Stimulated activated naive CD8-positive, alpha-beta T cell treated with anti-CD3 and anti-CD28 coated beads, Interleukin-15, Interleukin-2, amounts not matched to agents 100 U/mL and 50 U/mL, for 24 hours (primary cell): ENCODE measurements at places on chromosomes 11 and 22.
A peak's percentile ranks its signal among the peaks of the same experiment; 100 is the strongest.

GRCh38 chr11:57214098-57214417 is 23.0 kb downstream of the APLNR start:
- DNase-seq = no peak

GRCh38 chr11:31834237-31834636 is 23.1 kb upstream of the PAX6 start:
- DNase-seq = no peak

- DNase-seq = no peak
These were observed 201.6 kb upstream of the B3GAT1 start for GRCh38 chr11:134613646-134614045.

GRCh38 chr22:39094717-39095389 is 2.2 kb upstream of the APOBEC3H start:
- no peak for DNase-seq

- no peak for DNase-seq
These were observed 39.9 kb downstream of the IGSF9B start for GRCh38 chr11:133916784-133917440.

- no peak for DNase-seq
These were observed 49.9 kb upstream of the THY1 start for GRCh38 chr11:119472856-119473222.

GRCh38 chr11:66020618-66021357 is 5.5 kb downstream of the CATSPER1 start:
- DNase-seq = no peak

DNA sequence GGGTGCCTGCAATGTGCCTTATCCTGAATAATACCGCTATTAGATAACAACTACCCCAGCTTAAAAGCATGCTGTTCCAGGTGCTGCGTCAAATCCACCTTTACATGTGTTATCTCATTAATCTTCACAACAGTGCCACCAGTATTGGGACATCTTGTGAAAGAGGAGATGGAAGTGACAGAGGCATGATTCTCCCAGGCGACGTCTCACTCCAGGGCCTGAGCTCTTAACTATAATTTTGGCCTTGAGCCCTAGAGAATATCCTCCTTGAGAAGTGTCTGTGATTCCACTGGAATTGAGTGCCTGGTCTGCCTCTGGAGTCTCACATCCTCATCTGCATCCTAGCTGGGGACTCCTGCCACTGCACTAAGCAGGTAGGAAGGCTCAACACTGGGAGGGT is 43.8 kb downstream of the RPL27A start:
- no peak for DNase-seq

DNA sequence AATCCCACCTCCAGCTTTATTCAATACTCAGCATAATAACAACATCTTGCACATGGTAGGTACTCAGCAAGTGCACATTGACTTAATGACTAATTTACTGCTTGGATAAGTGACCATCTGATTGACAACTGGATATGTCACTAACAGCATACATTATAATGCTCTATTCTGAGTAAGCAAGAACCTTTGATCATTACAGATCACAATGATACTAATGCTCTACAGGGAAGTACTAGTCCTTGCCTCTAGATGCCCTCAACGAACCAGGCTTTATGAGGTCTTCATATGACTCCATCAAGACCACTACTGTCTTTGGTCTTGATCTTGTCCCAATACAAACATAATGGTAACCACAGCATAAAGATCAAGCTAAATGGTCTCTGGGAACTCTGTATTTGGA is 167.6 kb upstream of the MTMR2 start:
- DNase-seq = no peak

GRCh38 chr22:49848690-49849160 is 4.9 kb upstream of the ZBED4 start:
- no peak for DNase-seq

GRCh38 chr22:45885171-45885840 is 91.7 kb downstream of the WNT7B start:
- DNase-seq = no peak

DNA sequence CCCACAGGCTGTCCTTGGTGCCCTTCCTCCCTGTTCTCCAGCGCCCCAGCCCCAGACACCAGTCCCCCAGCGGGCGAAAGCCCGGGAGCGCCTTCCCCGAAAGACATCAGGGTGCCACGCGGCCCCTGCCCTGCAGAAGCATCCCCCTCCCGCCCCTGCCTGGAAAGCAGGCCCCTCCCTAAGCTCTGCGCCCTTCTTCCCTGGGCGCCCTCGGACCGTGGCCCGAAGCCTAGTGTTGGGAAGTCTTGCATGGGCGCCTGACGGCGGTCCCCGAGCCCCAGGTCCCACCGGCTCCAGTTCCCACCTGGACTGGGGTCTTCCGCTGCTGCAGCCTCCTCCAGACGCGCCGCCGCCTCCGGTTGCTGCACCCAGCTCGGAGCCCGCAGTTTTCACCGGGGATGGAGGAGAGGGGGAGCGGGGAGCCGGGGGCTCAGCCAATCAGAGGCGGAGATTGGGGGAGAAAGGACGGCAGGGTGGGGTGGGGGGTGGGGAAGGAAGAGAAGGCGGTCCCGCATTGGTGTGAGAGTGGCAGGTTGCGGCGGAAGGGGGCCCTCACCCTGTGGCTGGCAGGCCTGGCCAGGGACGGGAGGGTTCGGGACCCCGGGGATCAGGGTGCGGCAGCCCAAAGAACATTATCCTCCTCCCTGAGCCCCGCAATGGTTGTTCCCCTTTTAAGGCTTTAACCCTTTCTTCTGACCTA is at the start of gene THY1:
THY1 (minus strand) TSS at position 364 of the 700 bp plus-strand sequence. CDS start 2,267 bp downstream, outside the sequence.
- DNase-seq = no peak

DNA sequence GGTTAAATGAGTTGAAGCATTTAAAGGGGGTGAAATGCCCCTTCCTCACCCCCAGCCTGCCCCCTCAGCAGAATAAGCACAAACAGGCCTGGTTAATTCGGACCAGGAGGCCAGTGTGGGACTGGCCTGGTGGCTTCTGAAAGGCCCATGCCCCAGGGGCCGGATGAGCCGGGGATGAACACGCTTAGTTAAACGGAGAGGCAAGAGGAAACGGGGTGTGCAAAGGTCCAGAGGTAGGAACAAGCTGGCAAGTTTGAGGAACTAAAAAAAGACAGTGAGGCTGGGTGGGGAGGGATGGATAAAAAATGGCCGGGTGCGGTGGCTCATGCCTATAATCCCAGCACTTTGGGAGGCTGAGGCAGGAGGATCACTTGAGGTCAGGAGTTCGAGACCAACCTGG is 11.5 kb downstream of the SCUBE1 start:
- no peak for DNase-seq

DNA sequence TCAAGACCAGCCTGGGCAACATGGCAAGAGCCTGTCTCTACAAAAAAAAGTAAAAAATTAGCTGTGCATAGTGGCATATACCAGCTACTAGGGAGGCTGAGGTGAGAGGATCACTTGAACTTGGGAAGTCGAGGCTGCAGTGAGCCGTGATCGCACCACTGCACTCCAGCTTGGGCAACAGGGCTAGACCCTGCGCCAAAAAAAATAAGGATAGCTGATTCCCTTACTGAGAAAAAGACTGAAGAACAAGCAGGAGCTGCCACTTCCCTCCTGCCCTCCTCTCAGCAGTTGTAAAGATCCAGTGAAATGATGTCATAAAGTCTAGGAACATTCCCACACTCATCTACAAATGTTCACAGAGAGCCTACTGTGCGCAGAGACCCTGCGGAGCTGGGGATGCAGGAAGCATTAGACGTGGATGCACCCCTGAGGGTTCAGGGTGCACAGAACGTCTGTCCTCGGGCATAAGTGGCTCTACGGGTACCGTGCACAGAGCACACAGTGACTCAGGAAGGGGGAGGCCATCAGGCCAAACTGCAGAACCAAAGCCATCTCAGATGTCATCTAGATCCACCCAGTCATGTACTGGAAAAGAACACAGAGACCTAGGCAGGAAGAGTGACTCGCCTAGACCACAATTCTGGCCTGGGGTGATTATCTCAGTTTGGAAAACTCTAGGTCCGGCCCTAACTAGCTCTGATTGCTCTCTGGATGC is 11.7 kb downstream of the SEC14L2 start:
- no peak for DNase-seq

GRCh38 chr11:35798983-35799382 is 136.4 kb downstream of the TRIM44 start:
- DNase-seq = no peak

DNA sequence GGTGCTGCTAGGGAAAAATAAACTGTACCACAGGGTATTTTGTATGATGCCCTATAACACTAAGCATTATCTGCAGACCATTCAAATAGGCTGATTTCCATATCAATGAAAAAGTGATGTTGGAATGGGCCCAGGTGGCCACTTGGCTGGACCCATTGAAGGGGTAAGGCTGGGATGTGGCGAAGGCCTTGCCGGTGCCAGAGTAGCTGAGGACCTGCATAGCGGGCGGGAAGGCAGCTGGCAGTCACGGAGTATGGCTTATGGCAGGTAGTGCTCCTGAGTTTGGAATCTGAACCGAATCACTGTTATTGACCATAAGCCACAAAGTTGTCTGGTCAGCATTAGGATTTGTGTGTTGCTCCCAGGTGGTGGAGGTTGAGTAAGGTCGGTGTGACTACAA is 131.0 kb downstream of the MICAL2 start:
- DNase-seq = no peak

DNA sequence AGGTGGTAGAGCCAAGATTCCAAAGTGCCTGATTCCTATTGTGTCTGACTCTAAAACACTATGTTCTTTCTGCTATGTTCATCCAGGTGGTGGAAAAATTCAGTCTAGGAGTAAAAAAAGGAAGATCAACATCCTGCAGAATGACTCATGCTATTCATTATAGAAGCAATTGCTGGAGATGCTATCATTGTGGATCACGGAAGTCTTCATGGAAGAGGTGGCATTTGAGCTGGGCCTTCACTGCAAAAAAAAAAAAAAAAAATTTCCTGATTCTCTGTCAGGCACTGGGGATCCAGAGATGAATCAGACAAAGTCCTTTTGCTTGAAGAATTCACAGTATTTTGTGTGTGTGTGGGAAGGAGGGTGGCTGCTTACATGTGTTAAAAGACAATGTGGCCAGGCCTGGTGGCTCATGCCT is 1.4 kb upstream of the UVRAG start:
- no peak for DNase-seq

DNA sequence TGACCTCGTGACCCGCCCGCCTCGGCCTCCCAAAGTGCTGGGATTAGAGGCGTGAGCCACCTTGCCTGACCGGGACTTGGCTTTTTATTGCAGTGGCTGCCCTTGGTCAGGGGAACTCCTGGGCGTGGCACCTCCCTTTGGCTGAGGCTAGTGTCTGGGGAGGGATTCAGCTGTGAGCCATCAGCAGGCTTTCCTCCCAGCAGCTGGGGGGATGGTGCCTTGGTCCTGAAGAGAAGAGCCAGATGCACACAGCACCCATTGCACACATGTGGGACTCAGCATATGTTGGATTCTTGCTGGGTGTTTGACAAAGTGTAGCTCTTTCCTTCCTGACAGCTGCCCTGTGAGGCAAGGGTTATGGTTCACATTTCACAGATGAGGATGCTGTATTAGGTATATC is 8.4 kb downstream of the CYTH4 start:
- no peak for DNase-seq

DNA sequence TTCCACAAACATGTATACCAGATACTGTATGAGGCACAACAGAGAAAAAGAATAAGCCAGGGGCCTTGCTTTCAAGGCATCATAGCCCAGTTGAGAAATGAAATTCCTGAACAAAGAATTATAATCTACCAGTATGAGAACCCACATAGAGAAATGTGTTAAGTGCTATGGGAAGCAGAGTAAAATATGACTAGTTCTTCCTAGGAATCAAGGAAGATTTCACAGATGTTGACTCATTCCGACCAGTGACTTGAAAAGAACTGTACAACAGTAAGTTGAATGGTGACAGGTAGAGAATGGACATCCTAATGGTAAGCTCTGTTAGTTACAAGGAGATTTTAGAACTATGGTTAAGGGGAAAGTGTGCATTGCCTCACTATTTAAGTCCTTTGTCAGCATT is 102.6 kb downstream of the TRIM44 start:
- DNase-seq = no peak

DNA sequence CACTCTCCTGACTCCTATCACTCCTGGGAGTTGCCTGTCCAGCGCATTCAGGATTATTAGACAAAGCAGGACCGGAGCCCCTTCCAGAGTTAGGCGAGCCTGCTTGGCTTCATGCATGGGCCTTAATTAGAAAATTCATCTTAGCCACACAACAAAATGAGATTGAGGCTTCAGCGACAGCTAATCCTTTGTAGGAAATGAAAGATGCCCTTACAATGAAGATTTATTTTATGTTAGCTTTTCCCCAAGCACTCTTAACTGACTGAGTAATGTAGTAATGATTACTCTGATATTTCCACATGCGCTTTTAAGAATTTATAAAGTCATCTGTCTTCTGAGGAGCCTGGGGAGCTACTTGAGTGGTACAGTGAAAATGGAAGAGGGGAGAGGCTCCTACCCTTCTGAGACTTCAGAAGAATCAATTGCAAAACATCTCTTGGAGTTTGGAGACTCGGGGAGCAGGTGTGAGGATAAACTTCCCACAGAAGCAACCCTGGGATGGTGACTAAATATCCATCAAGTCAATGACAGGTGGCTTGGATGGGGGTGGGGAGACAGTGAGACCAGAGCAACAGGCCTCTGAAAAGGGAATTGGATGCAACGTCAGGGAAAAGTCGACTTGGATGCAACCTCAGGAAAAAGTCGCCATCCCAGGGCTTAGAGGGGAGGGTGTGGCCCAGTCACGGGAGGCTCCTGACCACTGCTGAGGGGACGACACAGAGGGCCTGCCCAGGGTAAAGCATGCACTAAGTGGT is 434.5 kb upstream of the B3GAT1 start:
- DNase-seq = no peak

- no peak for DNase-seq
These were observed 54.9 kb downstream of the MTNR1B start for GRCh38 chr11:93024369-93024768.

DNA sequence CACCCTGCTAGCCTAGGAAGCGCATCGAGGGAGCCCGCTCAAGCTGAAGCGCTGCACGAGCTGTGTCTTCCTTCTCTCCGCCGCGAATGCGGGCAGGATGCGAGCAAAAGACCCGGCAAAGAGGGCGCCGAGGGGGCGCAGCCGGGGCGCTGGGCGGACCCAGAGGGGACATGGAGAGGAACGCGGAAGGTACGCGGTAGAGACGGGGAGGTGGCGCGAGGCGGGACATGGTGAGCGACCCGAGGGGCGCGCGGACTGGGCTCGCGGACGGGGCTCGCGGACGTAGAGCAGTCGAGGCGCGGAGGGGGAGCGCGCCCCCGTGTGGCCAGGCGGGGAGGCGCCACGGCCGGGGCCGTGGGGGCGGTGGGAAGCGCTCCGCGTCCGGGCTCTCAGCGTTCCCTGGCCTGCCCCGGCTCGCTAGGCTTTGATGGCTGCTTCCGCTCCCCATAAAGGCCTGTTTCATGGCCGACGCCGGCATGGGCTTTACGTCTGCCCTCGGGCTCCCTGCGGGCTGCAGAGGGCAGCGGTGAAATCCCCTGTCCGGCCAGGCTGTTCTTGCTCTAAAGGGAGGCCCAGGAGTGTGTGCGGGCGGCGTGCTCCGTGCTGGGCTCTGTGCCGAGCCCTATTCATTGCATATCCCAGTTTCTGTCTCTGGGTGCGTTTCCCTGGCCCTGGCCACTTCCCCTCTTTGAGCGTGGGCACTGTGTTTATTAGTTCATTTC is 31.2 kb upstream of the TRIM29 start:
- peak; percentile 79 for DNase-seq

DNA sequence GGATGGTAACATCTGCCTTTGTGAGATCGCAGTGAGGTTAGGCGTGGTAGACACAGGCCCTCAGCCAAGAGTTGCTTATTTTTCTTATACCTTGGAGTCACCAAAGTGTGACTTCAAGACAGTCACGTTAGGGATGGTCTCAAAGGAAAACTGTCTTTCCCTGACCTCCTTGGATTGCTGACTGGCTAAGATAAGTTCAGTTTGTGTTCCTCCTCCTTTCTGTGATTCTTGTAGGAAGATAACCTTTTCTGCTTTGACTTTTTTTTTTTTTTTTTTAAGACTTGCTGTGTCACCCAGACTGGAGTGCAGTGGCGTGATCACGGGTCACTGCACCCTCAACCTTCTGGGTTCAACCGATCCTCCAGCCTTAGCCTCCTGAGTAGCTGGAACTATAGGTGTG is 23.1 kb downstream of the TAB1 start:
- DNase-seq = no peak
